ENCODE measurements at places on chromosomes 13 and 19. TPM values are rescaled to one million over a fixed set of nuclear protein-coding genes. Genes with fewer than 3 reads are reported as not detected.

The UGGT2 gene
- 0.14 TPM for total RNA-seq

The FUT3 gene
- total RNA-seq, result 1.7 TPM

The KLK3 gene
- total RNA-seq, result not detected

The LGALS7B gene
- total RNA-seq, result not detected

DNA sequence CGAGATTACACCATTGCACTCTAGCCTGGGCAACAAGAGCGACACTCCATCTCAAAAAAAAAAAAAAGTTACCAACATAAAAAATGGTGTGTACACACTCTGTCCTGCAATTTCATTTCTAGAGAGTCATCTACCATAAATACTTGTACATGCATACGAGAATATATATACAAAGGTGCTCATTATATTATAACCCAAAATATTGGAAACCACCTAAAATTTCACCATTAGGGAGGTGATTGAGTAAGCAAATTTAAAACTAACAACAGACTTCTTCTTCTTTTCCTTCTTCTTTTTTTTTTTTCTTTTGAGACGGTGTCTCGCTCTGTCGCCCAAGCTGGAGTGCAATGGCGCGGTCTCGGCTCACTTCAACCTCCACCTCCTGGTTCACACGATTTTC is 7.4 kb upstream of the C5AR1 start:
- no peak for DNase-seq

- no peak for DNase-seq
Observed at GRCh38 chr13:24502533-24503378, 9.8 kb downstream of the PARP4 start.

DNA sequence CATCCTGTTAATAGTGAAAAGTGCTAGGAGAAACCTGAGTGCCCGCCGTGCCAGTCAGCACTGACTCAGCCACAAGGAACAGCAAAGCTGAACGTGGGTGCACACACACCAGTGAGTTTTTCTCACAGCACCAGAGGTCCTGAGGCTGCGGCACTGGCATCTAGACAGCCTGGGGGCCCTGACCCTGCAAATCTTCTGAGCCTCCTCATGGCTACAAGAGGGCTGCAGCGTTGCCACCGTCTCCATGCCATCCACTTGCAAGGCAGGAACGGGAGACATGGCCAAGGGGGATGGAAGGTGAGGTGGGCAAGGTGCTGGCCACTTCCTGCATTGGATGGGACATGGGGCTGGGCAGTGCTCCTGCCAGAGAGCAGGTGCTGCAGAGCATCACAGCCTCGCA is 211.2 kb upstream of the SOX1 start:
- DNase-seq, result no peak

DNA sequence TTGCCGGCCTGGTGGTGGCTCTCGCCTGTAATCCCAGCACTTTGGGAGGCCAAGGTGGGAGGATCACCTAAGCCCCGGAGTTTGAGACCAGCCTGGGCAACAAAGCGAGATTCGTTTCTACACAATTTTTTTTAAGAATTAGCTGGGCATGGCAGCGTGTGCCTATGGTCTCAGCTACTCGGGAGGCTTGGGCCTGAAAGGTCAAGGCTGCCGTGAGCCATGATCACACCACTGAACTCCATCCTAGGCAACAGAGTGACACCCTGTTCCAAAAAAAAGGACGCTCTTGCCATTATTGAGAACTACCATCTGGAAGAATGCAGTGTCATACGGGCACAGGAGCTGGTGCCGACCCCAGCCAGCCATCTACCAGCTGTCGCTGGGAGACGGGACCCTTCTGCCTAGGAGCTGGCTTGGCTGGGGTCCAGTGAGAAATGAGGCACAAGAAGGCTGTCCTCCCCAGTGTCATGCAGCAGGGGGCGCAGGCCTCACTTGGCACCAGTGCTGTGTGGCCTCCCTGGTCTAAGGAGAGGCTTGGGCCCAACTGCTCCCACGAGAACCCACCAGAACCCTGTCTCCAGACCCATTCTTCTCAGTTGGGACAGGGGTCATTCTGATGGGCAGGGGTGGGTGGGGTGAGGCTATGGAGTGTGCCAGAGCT is 12.2 kb upstream of the RELB start:
- DNase-seq, result peak; percentile 73

- no peak for DNase-seq
Observed at GRCh38 chr13:42049454-42049813, 986 bp downstream of the DGKH start.

DNA sequence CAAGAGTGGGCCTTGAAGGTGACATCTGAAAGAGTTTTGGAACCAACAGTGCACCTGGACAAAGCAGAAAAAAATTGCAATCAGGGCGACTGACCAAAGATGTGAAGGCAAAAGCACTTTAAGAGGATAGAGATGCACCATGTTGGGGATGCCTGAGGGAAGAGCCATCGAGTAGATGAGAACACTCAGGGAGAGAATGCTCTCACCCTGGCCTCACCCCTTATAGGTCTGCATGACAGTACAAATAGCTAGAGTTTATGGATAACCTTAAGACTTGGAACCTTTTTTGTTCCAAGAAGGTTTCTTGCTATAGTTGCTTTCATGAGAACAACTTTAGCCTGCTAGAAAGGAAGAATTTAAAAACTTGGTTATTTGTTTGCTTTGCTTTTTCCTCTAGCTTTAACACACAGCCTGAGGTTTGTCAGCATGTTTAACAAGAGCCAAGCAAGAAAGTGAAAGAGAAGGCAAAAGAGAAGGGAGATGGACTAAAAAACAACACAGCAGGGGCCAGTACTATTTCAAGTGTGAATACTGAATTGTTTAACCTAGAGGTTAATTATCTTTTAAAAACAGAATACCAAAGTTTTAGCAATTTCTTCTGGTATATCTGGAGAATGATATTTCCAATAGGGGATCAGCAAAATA is 418.9 kb downstream of the DIAPH3 start:
- DNase-seq, result no peak

DNA sequence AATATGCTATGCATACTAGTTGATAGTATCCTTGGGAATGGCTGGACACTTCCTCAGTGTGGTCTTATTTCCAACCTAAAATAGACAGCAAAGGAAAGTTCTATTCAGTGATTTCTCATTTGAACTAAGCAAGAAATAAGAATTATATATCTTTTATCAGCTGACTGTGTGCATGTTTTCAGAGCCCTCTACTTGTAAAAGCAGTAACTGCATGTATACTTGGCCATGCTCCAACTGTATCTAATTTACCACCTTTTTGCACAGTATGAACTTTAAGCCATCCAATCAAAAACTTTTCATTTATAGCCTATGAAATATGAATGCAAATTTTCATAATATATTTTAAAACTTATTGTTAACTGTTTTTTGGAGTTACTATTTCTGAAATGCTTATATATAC is 136.4 kb upstream of the PCDH9 start:
- no peak for DNase-seq

DNA sequence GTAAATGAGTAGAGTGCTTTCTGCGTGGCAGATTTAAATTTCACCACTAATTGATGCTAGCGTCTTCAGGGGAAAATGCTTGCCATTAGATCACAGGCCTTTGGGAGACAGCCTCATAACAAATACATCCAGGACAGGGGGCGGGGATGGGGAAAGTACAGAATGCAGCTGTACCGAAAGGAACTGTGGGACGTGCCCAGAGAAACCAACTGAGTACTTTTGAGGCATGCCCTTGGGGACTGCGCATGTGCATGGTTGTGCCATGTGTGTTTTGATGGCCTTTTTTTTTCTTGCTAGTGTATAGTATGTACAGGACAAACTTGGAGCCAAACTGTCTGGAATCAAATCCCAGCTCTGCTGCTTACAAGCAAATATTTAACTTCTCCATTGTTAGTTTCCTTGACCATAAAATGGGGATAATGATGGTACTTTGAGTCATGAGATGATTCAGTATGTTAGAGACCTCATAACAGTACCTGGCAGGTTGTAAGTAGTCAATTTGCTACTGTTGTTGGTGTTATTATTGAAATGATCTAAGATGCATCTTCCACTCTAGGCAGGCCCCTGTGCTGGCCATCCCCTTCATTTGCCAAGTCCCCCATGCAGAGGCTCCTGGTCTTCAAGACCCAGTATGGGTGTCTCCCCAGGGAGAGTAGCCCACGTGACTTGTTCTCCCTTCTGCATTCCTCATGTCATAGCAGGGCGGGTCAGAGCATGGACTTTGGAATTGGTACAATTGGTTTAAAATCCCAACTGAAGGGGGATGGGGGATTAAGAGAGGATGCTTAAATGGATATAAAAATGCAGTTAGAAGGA is 68.3 kb upstream of the NPAS1 start:
- peak; percentile 43 for DNase-seq

DNA sequence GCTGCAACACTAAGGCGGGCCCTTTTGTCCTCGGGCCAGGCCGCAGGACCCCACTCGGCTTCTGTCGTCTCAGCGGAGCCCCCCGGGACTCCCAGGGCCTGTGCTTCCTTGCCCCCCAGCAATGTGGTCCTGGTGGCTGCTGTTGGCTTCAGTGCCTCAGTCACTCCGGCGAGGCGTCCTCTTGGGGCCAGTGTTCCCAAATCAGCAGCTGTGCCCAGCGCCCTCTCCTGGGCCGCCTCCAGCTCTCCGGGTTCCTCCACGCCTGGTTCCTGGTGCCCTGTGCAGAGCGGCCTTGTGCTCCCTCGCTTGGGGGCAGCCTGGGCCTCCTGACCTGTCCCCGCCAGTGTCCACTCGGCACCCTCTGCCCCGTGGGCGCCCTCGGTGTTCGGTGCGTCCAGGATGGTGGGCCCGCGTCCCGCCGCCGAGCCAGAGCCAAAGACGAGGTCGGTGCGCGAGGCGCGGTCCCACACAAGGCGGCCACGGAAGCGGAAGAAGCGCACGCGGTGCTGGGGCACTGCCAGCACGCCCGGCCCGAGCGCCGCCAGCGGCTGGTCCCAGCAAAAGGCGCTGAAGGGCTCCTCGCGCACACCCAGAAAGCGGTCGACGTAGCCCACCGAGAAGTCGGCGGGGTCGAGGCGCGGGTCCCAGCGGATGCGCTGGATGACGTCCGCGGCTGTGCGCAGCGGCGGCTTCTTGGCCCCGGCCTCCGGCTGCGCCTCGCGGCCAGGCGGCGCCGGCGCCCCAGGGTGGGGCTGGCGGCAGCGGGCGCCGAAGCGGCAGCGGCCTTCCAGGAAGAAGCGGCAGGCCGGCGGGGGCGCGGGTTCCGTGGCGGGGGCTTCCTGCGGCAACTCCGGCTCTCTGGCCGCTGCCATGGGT is 685 bp downstream of the LENG9 start:
- peak; percentile 77 for DNase-seq

Measured in activated T-cell treated with anti-CD3 and anti-CD28 coated beads, Interleukin-2, amount 50 U/mL, for 72 hours (primary cell).